Naive thymus-derived CD4-positive, alpha-beta T cell (primary cell): ENCODE measurements at places on chromosomes 7 and 10.

DNA sequence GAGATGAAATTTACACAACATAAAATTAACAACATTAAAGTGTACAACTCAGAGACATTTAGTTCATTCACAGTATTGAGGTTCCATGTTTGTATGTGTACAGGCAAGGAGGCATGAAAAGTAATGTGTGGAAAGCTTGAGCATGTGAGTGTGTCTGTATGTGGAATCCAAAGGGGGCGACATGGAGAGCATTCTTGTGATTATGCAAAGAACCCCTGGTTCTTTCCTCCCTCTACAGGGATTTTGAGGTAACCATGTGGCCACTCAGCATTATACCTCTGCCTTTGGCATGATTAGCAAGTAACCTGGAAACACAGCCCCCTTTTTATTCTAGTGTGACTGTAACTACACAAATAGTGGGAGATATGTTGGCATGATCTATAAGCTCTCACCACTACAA lies 21.0 kb downstream of the OR2F1 start:
- H3K4me3 ChIP-seq = no peak overlapping the region
- H3K27me3 ChIP-seq = no peaks in the 10 kb centered on the region
- H3K4me1 ChIP-seq = no peaks in the 10 kb centered on the region
- no peak overlapping the region for H3K27ac ChIP-seq
- DNase-seq = no peak

DNA sequence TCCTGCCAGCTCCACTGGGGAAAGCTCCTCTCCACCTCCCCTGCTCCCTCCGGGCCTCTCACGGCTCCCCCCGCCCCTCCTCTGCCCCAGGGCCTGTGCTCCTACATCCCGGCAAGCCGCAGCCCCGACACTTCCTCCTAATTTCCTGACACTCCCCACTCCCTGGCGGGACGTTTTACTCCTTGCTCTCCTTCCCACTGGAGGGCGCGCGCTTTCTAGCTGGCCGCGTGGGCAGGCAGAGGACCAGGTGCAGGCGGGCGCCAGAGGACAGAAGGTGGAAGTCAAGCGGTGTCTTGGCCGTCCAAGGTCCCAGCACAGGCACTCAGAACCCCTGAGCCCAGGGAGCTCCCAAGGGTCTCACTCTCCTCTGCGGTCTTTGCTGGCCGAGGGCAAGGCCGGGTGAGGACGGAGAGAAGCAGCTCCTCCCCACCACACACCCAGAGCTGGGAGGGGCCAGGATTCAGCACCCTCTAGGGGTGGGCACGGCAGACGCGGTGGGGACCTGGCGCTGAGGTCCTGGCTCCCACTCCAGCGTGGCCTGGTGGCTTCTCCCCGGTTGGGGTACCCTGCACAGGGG lies 19.1 kb downstream of the ADAM8 start:
- no peak overlapping the region for H3K4me3 ChIP-seq
- no peak for DNase-seq
- H3K36me3 ChIP-seq = no peaks in the 10 kb centered on the region
- no peaks in the 10 kb centered on the region for H3K27me3 ChIP-seq

- H3K4me3 ChIP-seq = no peak overlapping the region
- no peak for DNase-seq
- no peaks in the 10 kb centered on the region for H3K36me3 ChIP-seq
These were observed 12.7 kb upstream of the SNX8 start for GRCh38 chr7:2326951-2327350.

GRCh38 chr7:137421366-137421765 lies 77.8 kb upstream of the PTN start:
- no peaks in the 10 kb centered on the region for H3K27me3 ChIP-seq
- no peaks in the 10 kb centered on the region for H3K36me3 ChIP-seq
- H3K4me3 ChIP-seq = no peak overlapping the region
- DNase-seq = no peak

DNA sequence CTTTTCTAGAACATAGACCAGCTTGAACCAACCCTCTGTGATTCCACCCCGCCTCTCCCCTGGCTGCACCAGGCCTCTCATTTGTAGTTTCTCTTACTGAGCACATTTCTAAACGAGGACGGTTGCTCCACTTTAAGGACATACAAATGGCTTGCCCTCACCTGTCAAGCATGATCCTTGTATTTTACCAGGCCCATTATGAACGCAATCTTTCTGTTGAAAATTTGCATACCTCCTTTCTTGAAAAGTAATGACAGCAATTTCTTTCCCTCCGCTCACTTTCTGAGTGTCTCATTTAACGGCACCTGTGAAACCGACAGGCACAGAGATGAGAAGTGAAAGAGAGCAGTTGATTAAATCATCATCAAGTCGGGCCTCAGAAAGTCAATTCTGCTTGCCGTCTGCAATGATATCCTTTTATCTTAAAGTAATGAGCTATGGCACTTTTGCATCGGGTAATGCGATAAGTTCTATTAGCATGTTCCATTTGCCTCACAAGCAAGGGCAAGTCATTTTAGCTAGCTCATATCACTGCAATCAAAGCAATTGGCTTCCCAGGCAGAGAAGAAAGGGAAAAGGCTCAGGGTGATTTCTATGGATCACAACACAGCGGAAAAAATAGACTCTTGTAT lies 705.6 kb upstream of the GALNT17 start:
- H3K27ac ChIP-seq = no peak overlapping the region
- no peaks in the 10 kb centered on the region for H3K4me1 ChIP-seq
- no peaks in the 10 kb centered on the region for H3K36me3 ChIP-seq
- H3K4me3 ChIP-seq = no peak overlapping the region
- H3K27me3 ChIP-seq = no peaks in the 10 kb centered on the region

GRCh38 chr7:100208911-100209408 lies 10.8 kb upstream of the PVRIG start:
- H3K27ac ChIP-seq = peak overlapping the region; percentile 49
- DNase-seq = peak; percentile 34
- H3K4me3 ChIP-seq = peak overlapping the region; percentile 45
- no peaks in the 10 kb centered on the region for H3K36me3 ChIP-seq
- H3K27me3 ChIP-seq = no peaks in the 10 kb centered on the region

GRCh38 chr7:130723784-130724183 lies 10.2 kb downstream of the KLF14 start:
- H3K27me3 ChIP-seq = peaks cover 6% of the 10 kb centered on the region
- no peak overlapping the region for H3K27ac ChIP-seq
- H3K36me3 ChIP-seq = no peaks in the 10 kb centered on the region
- DNase-seq = no peak
- no peak overlapping the region for H3K4me3 ChIP-seq

DNA sequence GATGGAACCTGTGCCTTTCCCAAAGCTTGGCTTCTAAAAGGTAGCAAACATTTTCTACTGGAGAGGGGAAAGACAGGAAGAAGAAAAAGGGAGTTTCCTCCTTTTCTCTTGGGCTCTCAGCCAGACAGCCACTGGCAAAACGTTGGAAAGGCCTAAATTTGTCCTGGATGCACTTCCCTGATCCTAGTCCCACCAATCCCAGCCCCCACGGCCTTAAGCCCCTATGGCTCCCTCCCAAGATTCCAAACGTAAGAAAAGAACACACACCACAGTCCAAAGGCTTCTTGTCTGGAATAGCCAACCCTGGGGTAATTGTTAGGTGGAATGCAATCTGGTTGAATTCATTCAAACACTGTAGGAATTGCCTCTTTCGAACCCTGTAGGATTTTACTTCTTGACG lies 959 bp upstream of the TLX1 start:
- H3K4me3 ChIP-seq = no peak overlapping the region
- no peaks in the 10 kb centered on the region for H3K4me1 ChIP-seq
- no peaks in the 10 kb centered on the region for H3K36me3 ChIP-seq
- H3K27me3 ChIP-seq = peaks cover 26% of the 10 kb centered on the region
- no peak overlapping the region for H3K27ac ChIP-seq

DNA sequence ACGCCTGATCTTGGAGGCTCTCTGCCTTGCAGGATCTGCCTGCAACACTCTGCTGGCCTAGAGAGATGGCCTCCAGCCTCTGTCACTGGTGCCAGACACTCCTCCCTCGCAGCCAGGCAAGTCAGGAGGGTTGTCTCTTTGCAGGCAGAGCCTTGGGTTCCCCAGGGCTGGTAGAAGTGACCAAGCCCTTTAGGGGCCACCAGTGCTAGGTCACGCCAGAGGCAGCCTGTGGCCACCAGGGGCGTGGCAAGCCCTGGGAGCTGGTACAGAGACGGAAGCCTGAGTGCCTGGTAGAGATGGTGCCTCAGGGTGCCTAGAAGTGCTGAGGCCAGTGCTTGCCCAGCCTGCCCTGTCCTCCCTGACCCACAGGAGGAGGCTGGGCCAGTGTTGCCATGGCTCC lies 9.1 kb downstream of the ADCYAP1R1 start:
- no peaks in the 10 kb centered on the region for H3K4me1 ChIP-seq
- no peaks in the 10 kb centered on the region for H3K36me3 ChIP-seq
- H3K27me3 ChIP-seq = no peaks in the 10 kb centered on the region
- no peak for DNase-seq
- no peak overlapping the region for H3K27ac ChIP-seq

DNA sequence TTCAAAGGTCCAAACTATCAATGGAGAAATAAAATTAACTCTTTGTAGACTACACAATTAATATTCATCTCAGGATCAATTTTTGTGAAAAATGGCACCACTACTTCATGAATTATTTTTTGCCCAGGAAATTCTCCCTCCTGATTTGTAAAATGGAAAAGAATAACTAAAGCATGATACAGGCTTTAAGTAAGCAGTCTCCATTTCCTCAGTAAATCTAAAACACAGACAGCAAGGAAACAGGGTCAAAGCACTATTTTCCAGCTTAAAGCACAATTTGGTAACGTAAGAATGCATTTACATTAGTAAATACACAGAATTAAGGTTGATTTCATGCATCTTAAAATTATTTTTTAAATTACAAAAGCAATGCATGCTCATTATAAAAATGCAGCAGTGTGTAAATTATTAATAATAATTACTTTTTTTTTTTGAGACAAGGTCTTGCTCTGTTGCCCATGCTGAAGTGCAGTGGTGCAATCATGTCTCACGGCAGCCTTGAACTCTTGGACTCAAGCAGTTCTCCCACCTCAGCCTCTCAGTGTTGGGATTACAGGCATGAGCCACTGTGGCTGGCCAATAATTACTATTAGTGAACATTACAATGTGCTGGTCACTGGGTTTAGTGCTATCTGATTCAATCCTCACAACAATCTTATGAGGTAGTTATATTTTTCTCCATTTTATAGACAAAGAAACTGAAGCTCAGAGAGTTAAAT lies 26.1 kb upstream of the VCL start:
- no peaks in the 10 kb centered on the region for H3K27me3 ChIP-seq
- DNase-seq = no peak
- peaks cover 13% of the 10 kb centered on the region for H3K4me1 ChIP-seq
- H3K36me3 ChIP-seq = no peaks in the 10 kb centered on the region

DNA sequence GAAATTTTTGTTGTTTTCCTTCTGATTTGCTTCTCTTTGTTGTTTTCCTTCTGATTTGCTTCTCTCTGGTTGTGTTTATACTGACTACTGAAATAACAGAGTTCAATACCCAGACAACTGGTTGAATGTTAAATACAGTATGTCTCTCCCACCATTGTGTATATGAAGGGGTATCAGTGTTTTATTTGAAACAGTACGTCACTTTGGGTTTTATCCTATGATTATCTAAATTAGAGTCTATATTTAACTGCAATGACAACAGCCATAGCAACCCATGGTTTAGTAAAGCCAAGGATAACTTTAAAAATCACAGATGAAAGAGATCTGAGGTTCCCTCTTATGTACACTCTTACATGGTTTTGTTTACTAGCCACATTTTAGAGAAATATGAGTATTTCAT lies 141.3 kb downstream of the GNAT3 start:
- no peaks in the 10 kb centered on the region for H3K4me1 ChIP-seq
- H3K36me3 ChIP-seq = no peaks in the 10 kb centered on the region
- no peak overlapping the region for H3K4me3 ChIP-seq

- no peak overlapping the region for H3K4me3 ChIP-seq
- no peaks in the 10 kb centered on the region for H3K4me1 ChIP-seq
- no peak overlapping the region for H3K27ac ChIP-seq
- H3K36me3 ChIP-seq = no peaks in the 10 kb centered on the region
- DNase-seq = no peak
These were observed 77.3 kb downstream of the EMX2 start for GRCh38 chr10:117619707-117620405.

- H3K27me3 ChIP-seq = no peaks in the 10 kb centered on the region
- H3K27ac ChIP-seq = no peak overlapping the region
- H3K4me1 ChIP-seq = no peaks in the 10 kb centered on the region
- no peaks in the 10 kb centered on the region for H3K36me3 ChIP-seq
- DNase-seq = no peak
These were observed 3.0 kb upstream of the CYP2C18 start for GRCh38 chr10:94680544-94680943.

DNA sequence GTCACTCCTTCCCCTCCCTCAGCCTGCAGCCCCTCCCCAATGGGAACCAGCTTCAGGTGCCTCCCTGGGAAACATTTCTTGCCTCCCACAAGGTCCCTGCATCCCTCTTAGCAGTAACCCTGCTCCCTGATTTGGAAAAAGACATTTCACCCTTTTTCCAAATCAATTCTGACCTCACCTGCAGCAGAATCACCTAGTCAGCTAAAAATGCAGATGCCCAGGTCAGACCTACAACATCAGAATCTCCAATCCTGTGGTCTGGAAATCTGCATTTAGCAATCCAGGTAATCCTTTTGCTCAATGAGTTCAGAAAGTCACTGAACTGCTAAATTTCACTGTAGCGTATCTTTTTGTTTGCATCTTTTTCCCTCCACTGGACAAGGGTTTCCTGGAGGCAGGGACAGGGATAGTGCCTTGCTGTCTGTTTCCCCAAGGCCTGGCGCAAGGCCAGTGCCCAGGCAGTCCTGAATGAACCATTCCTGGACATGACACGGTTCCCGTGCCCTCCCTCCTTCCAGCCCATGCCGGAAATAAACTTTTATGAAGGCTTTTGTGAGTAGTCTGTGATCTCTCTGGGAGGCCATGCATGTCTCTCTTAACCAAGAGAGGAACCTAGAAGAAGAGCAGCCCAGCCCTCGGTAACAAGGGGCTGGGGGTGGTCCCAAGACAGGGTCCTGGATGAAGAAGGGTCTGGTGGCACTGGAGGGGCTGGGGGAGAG lies 44.0 kb downstream of the COL13A1 start:
- H3K27ac ChIP-seq = no peak overlapping the region
- no peak overlapping the region for H3K4me3 ChIP-seq
- no peaks in the 10 kb centered on the region for H3K36me3 ChIP-seq

- DNase-seq = no peak
- H3K36me3 ChIP-seq = no peaks in the 10 kb centered on the region
- H3K4me3 ChIP-seq = no peak overlapping the region
- H3K27ac ChIP-seq = no peak overlapping the region
- no peaks in the 10 kb centered on the region for H3K4me1 ChIP-seq
- no peaks in the 10 kb centered on the region for H3K27me3 ChIP-seq
These were observed 317.2 kb downstream of the GRID1 start for GRCh38 chr10:86049442-86049841.

- H3K4me1 ChIP-seq = no peaks in the 10 kb centered on the region
- no peak for DNase-seq
- H3K36me3 ChIP-seq = no peaks in the 10 kb centered on the region
- no peaks in the 10 kb centered on the region for H3K27me3 ChIP-seq
- no peak overlapping the region for H3K4me3 ChIP-seq
These were observed 93.0 kb downstream of the EXOC4 start for GRCh38 chr7:133345690-133346421.

DNA sequence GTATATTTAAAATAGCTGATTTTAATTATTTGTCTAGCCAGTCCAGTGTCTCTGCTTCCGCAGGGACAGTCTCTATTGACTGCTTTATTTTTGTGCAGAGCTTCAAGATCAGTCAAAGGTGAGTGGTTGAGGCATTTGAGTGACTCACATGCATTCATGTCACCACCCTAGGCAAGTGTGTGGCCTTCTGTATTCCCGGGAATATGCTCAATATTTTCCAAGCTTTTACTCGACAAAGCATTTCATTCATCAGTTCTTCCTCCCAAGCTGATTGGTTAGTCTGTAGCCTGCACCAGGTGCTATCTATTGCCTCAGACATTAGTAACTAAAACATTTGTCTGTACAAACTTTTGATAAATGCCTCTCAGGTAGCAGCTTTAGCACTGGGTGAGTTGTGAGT lies 471.5 kb upstream of the NRG3 start:
- H3K27me3 ChIP-seq = no peaks in the 10 kb centered on the region
- no peak overlapping the region for H3K4me3 ChIP-seq
- no peaks in the 10 kb centered on the region for H3K36me3 ChIP-seq
- no peaks in the 10 kb centered on the region for H3K4me1 ChIP-seq
